Upper lobe of right lung (tissue), 1 donor: ENCODE measurements at places on chromosomes 1 and 21.

GRCh38 chr1:232447125-232447524 is 182.8 kb downstream of the SIPA1L2 start:
- no peak for DNase-seq

GRCh38 chr1:232109391-232109790 is 482.8 kb downstream of the DISC1 start:
- DNase-seq = no peak

GRCh38 chr21:29261555-29262540 is 36.9 kb upstream of the BACH1 start:
- no peak for DNase-seq

GRCh38 chr1:56374026-56374974 is 205.1 kb downstream of the PLPP3 start:
- no peak for DNase-seq

DNA sequence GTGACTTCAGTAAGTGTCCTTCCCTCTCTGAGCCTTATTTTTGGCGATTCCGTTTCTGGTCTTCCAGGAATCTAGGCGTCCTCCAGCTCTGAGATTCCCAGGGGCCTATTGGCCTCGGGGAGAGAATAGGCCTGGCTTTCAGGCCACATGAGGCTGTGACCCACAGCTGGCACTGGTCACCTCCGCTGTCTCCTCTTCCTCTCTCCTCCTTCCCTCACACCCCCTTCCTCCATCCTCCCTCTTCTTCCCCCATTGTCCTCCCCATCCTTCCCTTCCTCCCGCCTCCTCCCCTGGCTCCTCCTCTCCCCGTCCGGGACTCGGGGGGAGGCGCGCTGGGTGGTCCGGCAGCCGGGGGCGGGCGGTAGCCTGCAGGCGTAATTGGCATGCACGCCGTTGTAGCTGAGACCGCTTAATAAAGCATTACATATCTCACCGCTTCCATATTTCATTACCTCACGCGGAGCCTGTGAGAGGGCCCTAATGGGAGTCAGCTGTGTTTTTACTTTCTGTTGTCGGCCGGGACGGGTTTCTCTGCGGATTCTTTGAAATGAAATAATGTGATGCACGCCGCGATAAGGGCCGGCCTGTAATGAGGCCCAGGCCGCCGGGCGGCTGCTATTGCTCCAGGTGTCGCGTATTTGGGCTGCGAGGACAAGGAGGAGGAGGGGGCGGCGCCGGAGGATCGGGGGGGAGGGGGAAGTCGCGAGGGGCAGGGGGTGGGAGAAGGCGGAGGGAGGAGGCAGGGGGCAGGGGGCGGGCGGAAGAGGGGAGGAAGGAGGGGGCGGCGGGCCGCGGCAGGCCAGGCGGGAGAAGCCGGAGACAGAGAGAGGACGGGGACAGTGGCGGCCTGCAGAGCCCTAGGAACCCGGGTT is 95.3 kb downstream of the FOXD2 start:
- peak; percentile 67 for DNase-seq

GRCh38 chr1:151584278-151584677 is 27.6 kb upstream of the SNX27 start:
- DNase-seq = no peak

DNA sequence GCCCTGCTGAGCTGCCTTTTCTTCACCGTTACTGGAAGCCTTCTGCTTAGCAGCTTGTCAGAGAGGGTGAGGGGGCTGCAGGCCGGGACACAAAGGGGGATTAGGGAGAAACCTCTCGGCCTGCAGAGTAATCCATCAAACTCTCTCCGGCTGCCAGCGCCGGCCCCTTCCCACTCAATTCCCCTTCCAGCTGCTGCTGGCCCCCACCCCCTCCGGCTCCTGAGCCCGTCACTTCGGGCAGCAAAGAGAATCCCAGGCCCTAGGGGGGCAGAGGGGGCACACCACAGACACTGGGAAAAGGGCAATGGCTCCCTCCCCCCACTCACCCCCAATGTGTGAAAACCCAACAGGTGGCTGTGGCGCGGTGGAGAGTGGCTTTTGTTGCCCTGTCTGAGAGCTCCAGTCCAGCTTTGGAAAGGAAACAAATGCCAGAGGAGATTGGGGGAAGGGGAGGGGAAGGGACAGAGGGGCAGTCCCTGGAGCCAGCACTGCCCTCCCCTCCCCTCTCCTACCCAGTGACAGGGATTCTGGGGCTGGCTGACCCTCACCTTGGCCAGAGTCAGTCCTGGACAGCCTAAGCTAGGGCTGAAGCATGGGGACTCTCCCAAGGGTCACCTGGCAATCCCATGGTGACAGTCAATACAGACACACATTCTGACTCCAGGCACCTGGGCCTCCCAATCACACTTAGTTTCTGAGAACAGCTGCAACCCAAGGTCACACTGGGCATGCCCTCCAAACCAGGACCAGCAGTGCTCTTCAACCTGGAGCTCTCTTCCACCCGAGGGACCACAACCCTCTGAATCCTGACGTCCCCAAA is 9.5 kb downstream of the SLC45A3 start:
- no peak for DNase-seq

DNA sequence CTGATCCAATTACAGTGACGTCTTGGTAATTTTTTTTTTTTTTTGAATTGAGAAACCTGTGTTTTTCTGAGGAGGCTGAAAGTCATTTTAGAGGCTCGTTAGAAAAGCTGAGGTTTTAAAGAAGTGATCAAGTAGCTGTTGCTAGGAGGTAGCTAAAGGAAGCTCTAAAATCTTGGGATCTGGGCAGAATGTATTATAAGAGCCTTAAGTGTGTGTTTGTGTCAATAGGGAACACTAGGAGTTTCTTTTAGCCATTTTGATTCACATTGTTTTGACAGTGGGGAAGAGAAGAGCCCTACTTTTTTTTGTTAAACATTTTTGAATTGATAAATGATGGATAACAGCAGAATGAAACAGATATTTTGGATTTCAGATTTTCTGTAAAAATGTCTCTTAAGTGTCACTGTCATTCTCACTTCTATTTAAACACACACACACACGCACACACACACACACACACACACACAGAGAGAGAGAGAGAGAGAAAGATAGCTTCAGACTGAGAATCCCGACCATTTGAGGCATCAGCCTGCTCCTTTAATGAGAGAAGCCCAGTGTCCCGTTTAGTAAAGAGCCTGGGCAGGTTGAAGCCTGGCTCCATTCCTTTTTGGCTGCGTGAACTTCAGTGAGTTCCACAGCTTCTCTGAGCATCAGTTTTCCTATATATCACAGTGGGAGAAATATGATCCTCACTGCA is 79.1 kb upstream of the GPR88 start:
- DNase-seq = no peak

DNA sequence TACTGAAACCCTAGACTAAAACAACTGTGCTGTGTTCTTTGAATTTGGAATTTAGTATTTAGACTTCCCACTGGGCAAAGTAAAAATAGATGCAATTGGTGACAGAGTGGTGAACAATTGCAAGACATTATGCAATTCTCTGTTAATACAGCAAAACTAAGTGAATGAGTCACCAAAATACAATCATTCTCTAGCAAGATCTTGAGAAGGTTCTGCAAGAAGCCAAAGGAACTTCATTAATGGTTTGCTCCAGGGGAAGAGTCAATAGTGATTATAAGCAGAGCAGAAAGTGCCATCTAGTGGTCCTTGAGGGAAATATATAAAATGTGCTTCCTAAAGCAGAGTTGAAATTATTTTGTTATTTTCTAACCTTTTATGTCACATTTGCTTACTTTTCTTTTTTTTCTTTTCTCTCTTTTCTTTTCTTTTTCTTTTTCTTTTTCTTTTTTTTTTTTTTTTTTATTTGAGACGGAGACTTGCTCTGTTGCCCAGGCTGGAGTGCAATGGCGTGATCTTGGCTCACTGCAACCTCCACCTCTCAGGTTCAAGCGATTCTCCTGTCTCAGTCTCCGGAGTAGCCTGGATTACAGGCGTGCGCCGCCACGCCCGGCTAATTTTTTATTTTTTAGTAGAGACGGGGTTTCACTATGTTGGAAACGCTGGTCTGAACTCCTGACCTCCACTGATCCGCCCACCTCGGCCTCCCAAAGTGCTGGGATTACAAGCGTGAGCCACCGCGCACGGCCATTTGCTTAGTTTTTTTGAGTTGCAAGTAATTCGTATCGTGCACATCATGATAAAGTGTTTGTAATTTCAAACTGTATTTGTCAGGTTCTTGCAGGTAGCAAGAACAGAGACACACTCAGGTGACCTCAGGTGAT is 99.2 kb downstream of the CTH start:
- no peak for DNase-seq

GRCh38 chr1:8908388-8909151 is 30.1 kb upstream of the ENO1 start:
- no peak for DNase-seq

DNA sequence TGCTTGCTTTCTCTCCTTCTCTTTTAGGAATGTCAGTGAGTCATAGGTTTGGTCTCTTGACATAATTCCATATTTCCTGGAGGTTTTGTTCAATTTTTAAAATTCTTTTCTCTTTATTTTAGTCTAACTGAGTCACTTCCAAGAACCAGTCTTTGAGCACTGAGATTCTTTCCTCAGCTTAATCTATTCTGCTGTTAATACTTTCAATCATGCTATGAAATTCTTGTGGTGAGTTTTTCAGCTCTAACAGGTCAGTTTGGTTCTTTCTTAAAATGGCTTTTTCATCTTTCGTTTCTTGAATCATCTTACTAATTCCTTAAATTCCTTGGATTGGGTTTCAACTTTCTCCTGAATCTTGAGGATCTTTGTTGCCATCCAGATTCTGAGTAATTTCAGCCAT is 321.0 kb downstream of the PTBP2 start:
- no peak for DNase-seq

- DNase-seq = no peak
Observed at GRCh38 chr1:151210830-151211229, 12.5 kb downstream of the PIP5K1A start.

DNA sequence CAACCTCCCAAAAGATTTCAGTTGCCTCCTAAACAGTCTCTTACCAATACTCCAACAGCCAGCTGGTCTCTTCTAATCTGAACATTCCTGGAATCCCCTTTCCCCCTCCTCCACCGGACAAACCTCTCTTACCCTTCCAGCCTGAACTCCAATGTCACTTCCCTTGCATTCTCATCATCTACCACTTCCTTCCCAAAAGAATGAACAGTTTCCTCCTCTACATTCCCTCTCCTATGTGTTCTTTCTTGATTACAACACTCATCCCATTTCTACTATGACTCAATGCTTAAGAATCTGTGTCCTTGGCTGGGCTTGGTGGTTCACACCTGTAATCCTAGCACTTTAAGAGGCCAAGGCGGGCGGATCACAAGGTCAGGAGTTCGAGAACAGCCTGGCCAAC is 417.1 kb downstream of the SETD4 start:
- DNase-seq = no peak

- DNase-seq = peak; percentile 86
Observed at GRCh38 chr1:160675641-160676410, 29.0 kb upstream of the SLAMF1 start.

- no peak for DNase-seq
Observed at GRCh38 chr1:32066489-32066873, 6.3 kb upstream of the TMEM39B start.

- DNase-seq = no peak
Observed at GRCh38 chr1:106789686-106790085, 266.8 kb upstream of the PRMT6 start.

- DNase-seq = no peak
Observed at GRCh38 chr1:41754540-41754939, 164.2 kb downstream of the HIVEP3 start.

DNA sequence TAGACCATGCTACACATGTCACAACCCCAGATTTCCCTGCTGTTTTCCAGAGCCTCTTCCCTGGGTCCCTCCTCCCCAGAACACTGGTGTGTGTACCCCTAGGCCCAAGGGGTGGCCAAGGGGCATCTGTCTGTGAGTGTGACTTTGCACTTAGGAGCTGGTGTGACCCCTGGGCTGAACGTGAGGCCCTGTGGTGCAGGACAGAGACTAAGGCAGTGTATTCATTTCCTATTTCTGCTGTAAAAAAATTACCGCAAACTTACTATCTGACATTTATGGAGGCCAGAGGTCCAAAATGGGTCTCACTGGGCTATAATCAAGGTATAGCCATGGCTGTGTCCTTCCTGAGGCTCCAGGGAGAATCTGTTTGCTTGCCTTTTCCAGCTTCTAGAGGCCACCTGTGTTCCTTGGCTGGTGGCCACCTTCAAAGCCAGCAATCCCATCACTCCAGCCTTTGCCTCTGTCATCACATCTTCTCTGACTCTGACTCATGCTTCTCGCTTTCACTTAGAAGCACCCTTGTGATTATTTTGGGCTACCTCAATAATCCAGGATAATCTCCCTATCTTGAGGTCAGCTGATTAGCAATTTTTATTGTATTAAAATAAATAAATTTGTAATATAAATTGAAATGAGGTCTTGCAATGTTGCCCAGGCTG is 24.0 kb upstream of the ELOA start:
- DNase-seq = no peak

DNA sequence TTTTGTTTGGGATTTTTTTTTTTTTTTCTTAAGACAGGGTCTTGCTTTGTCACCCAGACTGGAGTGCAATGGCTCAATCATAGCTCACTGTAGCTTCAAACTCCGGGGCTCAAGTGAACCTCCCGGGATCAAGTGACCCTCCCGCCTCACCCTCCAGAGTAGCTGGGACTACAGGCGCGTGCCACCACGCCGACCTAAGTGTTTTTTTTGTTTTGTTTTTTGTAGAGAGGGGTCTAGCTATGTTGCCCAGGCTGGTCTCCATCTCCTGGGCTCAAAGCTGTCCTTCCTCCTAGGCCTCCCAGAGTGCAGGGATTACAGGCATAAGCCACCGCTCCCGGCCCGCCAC is 776 bp downstream of the HLCS start:
- DNase-seq = no peak

- DNase-seq = no peak
Observed at GRCh38 chr1:68723791-68724190, 226.9 kb upstream of the DEPDC1 start.

DNA sequence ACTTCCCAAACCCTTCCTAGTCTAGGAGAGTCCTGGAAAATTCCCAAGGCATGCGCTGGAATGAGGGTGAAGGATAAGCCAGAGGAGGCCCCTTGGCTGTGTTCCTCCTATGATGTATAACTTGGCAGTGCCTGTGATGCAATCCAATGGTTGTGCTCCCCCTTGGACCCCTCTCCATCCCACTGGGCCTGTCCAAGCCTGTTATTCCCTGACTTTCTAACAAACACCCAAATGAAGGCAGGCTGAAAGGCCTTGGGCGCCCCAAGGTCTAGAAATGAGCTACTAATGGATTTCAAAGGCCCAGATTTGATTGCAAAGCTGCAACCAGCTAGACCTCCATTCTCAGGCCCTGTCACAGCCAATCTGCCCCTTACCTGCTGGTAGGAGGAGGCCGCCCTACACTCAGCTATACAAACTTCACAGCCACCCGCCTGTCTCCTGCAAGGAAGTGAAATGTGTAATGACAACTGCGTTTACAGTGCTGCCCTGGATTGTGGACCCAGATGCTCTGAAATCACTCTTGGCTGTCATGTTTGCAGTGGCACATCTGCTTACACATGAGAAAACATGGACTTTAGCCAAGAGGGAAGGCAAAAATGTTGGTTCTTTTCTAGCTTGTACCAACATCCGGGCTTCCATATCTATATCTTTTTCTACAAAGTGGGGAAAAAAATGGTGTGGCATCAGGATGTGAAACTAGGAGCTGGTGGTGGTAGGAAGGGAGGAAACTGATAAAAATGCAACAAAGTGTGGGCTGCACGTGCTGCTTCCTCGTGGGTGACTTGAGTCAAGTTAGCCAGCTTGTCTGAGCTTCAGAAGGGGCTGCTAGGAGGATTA is 130.4 kb downstream of the TRABD2B start:
- no peak for DNase-seq
